ENCODE measurements at places on chromosomes 2 and 18. TPM values are rescaled to one million over a fixed set of nuclear protein-coding genes. Genes with fewer than 3 reads are reported as not detected.

The PARD3B gene
- 9.9 TPM for total RNA-seq

The SCYGR4 gene
- total RNA-seq = not detected

The ESPNL gene
- total RNA-seq = 0.58 TPM

The ADD2 gene
- 0.28 TPM for total RNA-seq

The KCNK3 gene
- 0.38 TPM for total RNA-seq

The RTN4 gene
- 260 TPM for total RNA-seq
